ENCODE measurements at places on chromosomes 12 and 14.

GRCh38 chr12:122895320-122895703 is 612 bp downstream of the VPS37B start:
- no peak for DNase-seq

GRCh38 chr12:30188602-30189326 is 405.0 kb upstream of the TMTC1 start:
- no peak for DNase-seq

DNA sequence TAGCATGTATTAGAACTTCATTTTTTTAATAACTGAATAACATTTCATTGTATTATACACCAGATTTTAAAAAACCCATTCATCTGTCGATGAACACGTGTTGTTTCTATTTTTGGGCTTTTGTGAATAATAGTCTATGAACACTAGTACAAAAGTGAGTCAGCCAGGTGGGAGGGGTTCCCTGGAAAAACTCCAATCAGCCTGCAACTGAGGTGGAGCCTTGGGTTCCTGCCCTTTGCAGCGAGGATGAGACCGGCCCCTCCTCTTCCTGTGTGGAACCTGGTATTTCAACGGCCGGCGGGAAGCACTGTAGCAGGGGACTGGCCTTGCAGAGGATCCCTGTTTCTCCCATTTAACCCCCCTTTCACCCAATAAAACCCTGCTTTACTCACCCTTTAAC is 56.1 kb downstream of the LMNTD1 start:
- no peak for DNase-seq

DNA sequence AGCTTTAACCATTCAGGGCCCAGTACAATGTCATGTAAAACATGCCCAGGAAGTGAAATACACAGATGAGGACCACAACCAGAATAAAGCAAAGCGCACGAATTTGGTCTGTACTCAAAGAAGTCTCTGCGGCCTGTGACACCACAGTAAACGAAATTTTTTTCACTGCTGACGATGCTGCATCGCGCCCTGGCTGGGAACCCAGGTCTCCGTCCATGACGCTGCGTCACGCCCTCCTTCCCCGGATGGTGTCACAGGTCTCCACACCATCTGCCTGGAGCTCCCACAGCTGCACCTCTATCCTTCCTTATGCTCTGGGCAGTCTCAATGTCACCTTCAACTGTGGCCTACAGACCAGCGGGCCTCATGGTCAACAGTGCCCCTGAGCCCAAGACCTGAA is 17.8 kb downstream of the ANKLE2 start:
- no peak for DNase-seq

DNA sequence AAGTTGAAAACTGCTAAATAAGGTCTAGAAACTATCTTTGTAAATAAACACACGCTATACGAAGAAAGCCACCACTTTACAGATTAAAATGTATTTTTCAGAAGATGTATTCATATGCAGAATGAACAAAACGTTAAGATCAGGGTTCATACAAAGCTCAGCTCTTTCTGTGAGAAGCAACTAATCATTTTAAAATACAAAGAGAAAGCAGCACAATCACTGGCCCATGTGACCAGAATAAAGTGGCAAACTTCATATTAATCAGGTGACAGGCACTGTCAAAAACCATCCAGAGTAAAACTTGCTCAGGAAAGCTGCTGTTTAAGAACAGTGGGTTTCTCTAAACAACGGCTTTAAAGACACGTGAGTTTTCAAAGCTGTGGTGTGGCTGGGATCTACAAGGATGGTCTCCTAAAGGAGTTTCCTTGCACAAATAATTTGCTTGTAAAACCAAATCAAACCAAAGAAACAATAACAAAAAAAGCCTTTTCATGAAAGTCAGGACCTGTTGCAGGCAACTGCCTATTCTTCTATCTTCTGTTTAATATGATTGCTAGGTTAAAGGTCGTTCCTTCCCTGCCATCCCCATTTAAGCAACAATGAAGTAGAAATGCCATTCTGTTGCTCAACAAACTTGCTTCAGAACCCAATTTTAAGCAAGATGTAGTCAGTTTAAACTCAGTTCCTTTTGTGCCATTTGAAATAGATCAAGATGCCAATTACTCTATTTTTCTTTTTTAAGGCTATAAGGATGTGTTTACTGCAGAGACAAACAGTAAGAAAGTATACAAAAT is 22.3 kb downstream of the SEL1L start:
- DNase-seq, result no peak

DNA sequence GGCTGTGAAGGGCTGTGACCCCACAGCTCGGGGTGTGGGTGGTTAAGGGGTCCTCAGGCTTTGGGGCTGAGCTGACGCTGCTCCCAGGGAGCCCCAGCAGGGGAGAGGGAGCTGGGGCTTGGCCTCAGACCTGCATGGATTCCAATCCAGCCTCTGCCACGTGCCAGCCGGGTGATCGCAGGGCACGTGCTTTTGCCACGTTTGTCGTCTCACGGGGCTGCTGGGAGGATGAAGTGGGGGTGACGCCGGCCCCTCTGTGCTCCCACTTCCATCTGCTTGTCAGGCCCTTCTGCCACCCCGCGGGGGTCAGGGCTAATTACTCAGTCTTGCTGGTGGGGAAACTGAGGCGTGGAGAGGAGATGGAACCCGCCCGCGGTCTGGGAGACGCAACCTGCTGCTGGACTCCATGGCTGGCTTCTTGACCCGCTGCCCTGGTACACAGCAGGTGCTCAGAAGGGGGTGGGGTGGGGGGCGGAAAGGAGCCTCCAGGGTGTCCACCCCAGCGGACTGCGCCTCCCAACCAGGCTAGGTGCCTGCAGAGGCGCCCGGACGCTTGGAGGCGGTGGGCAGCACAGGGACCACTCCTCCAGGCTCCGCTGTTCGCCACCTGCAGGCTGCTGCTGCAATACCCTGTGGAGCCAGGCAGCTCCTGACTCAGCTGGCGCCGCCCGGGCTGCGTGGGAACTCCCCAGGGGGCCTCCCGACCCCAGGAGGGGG is 36.4 kb upstream of the PRIMA1 start:
- no peak for DNase-seq

DNA sequence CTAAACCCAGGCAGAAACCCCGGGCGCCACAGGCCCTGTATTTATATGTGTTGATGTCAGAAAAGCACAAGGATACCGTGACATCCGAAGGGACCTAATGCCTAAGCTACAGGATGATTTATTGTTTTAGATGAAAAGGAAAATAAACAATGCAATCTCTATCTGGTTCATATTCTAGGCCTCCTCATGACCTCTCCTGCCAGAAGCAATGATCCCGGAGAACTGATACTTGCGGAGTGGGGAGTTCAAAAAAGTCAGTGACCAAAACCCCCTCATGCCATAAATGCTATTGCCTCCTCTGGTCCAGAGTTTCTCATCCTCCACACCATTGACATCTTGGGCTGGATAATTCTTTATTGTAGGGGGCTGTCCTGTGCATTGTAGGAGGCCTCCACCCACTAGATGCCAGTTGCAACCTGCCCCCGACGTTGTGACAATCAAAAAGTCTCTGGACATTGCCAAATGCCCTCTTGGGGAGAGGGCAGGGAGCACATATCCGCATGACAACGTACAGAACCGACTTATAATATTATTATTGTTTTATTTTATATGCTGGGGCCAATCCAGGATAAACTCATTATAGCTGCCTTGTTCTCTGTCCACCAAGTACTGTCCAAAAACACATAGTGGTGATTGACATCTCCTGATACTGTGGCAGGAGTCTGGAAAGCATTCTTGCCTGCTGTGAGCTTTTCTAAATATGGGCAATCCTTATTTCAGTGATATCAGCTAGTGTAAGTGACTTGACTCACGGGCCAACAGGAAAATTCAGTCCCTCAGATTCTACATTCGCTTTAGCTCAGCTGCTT is 1.1 kb upstream of the CSRP2 start:
- no peak for DNase-seq

GRCh38 chr12:107320929-107321631 is 227.7 kb upstream of the CRY1 start:
- peak; percentile 85 for DNase-seq

DNA sequence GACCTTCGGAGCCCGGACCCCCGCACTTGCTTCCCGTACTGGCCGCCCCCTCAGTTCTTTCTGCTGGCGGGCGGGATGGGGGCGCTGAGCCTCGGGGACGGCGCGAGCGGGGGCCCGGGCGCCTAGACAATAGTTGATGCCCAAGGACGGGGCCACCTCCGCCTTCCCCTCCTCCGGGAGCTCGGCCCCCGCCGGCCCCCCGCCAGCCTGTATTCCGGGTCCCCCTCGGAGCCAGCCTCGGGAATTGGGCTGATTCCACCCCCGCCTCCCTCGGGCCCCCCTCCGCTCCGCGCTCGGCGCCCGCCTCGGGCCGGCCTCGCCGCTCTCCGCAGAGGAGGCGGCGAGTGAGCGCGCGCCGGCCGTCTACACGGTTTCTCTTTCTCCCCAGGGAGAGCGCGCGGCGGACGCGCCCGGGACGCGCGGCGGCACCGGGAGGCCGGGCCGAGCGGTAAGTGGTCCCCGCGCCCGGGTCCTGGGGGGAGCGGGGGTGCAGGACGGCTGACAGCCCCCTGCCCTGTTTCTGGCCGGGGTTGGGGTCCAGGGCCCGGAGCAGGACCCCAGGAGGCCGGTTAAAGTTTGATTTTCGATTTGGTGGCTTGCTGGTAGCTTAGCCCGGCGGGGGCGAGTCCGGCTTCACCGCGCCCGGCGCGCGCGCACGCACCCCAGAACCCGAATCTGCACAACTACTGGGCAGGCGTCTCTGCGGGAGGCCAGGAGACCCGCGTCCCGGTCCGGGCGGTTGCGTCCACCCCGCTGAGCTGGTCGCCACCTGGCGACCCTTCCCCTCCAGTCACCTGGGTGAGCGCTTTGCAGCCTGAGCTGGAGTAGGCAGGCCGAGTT is 413.7 kb downstream of the PCNX1 start:
- DNase-seq, result peak; percentile 65

DNA sequence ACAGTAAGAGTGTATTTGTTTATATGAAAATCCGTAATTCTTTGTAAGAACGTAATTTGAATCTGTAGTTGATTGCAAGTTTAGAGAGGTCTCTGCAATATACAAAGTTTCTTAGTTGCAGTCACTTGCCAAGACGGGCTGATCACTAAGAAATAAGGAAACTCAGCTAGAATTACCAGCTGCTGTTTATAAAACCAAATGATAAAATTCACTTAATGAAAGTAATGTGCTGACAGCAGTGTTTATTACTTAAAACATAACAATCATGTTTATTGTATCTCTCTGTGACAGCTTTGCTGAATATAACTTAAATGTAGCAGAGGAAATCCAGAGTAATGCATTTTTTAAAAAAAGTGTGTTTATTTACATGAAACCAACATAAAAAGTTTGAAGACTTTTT is 31.2 kb downstream of the SRGAP1 start:
- no peak for DNase-seq

Measured in NB4 (cell line).